ENCODE measurements at places on chromosomes 13 and 19.
A peak's percentile ranks its signal among the peaks of the same experiment; 100 is the strongest.

DNA sequence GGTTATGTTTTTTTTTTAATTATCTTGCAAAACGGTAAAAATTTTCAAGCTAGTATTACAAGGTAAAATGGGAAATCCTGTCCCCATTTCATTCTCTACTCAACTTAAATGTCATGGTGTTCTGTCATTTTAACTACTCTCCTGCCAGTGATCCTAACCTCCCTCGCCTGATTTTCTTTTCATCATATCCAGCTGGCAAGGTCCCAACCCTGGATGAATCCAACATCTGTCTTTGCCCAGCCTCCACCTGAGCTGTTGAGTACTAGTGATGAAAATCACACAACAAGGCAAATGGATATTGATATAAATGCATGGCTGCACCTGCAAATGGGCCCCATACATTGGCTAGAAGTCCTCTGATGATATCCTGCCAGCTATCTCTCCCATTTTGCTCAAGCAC, 6.9 kb upstream of the CDK8 start:
- DNase-seq: no peak

DNA sequence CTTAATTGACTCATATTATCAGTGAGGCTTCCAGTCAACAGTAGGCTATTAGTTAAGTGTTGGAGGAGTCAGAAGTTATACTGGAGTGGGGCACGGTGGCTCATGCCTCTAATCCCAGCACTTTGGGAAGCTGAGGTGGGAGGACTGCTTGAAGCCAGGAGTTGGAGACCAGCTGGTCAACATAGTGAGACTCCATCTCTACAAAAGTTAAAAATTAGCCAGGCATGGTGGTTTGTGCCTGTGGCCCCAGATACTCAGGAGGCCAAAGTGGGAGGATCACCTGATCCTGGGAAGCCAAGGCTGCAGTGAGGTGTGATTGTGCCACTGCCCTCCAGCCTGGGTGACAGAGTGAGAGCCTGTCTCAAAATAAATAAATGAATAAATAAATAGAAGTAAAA, 53.2 kb downstream of the COMP start:
- no peak for DNase-seq

- peak; percentile 20 for DNase-seq
These were observed 303.6 kb upstream of the ZNF507 start for GRCh38 chr19:32041681-32042292.

GRCh38 chr19:56995303-56995702, 124.5 kb upstream of the USP29 start:
- no peak for DNase-seq

GRCh38 chr19:29488316-29488715, 37.5 kb upstream of the VSTM2B start:
- DNase-seq: no peak

DNA sequence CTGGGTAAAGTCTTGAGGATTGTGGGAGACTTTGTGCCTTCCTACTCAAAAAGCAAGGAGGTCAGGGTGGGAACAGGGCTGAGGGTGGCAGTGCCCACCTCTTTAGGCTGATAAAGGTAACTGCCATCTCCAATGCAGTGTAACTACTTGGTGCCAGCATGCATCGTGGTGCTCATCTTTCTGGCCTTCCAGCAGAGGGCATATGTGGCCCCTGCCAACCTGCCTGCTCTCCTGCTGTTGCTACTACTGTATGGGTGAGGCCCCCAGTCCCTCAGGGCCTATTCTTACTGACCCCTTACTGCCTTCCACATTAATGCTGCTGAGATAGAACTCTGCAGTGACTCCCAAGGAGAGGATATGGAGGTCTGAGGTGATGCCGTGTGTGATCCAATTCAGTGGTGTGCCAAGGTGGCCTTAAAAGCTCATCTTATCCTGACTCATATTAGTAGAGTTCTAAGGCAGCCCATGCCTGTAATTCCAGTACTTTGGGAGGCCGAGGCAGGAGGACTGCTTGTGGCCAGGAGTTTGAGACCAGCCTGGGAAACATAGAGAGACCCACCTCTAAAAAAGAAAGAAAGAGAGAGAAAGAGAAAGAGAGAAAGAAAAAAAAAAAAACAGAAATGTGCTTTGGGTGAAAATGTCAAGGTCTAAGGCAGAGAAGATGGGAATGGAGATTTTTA, 9.7 kb upstream of the ARHGAP45 start:
- DNase-seq: no peak

DNA sequence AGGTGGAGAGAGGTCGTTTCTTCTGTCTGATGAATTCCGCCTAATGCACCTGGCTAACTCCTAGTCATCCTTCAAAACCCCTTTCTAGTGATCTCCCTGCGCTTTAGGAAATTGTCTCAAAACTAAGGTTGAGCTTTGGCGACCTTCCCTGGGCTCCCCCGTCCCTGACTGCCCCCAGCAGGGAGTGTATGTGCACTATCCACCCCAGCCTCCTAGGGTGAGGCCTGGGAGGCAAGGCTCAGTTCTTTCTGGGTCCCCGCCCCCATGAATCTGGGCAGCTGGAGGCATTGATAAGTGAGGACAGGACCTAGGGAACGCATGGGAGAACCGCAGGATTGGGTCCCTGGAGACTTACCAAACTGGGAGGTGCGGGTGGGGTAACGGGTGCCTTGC, 378 bp downstream of the TLE6 start:
- DNase-seq: no peak

DNA sequence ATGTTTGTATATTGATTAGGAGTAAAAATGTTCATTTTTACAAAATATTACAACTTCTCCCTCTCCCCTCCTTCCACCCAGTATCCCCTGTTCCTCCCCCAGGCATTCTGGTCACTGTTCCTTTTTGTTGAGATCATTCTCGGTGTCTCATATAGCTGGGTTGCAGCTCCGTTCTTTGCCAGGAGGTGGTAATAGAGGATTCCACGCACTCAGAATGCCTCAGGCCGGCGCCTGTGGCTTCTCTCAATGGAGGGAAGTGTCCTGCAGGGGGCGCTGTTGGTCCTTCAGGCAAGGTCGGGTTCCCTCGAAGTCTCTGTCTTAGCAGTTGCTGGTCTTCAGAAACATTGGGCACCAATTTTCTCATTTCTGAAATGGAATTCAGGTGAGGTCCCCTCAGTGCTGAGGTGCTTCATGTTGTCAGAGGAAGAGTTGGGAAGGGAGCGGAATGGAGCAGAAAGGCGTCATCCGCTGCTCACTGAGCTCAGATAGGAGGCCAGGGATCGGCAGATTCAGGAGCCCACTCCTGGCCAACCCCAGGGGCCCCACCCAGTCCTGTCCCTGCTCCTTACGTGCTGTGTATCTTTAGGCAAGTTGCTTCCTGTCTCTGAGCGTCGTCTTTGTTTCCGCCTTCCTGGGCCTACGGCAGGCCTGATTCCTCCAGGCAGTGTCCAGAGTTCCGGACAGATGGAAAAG, 10.3 kb upstream of the GARIN5A start:
- DNase-seq: peak; percentile 68

- no peak for DNase-seq
These were observed 354.8 kb downstream of the SUCLA2 start for GRCh38 chr13:47646298-47646697.

DNA sequence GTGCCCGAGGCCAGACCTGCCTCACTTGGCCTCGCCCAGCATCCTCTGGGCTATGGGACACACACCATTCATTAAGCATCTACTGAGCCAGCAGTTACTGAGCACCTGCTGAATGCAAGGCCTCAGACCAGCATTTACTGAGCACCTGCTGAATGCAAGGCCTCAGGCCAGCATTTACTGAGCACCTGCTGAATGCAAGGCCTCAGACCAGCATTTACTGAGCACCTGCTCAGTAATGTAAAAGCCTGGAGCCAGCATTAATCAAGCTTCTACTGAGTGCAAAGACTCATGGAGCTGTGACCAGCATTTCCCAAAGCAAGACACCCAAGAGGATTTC, 3.7 kb downstream of the ATP8B3 start:
- DNase-seq: no peak

GRCh38 chr19:29761575-29762232, 46.6 kb upstream of the C19orf12 start:
- no peak for DNase-seq

- DNase-seq: no peak
These were observed 83.9 kb downstream of the ING1 start for GRCh38 chr13:110797230-110797877.

- DNase-seq: no peak
These were observed 55.6 kb downstream of the SLC7A9 start for GRCh38 chr19:32813862-32814425.

- DNase-seq: no peak
These were observed 20.1 kb downstream of the SH3GL1 start for GRCh38 chr19:4380254-4380727.

GRCh38 chr13:20177049-20177831, 15.5 kb downstream of the GJB2 start:
- no peak for DNase-seq

- DNase-seq: no peak
These were observed 692.6 kb downstream of the PCDH17 start for GRCh38 chr13:58324161-58324560.

DNA sequence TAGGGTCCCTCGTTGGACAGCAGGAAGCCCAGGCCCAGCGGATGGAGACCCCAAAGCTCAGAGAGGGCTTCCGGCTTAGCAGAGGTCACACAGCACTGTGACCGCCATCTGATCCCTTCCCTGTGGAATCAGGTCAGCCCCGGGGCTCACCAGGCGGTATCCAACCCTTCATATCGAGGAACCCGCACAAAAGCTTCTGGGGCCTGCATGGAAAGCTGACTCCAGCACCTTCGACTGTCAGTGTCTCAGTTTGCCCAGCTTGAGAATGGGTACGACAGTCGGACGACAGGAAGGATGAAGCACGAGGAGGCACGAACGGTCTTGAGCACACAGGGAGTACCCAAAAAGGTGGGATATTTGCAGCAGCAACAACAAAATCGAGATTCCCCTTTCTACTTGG, 2.6 kb downstream of the TLE5 start:
- DNase-seq: no peak

- DNase-seq: no peak
These were observed 22.8 kb downstream of the SYDE1 start for GRCh38 chr19:15129856-15130585.

- DNase-seq: no peak
These were observed 658.4 kb downstream of the UQCRFS1 start for GRCh38 chr19:28554321-28555091.

DNA sequence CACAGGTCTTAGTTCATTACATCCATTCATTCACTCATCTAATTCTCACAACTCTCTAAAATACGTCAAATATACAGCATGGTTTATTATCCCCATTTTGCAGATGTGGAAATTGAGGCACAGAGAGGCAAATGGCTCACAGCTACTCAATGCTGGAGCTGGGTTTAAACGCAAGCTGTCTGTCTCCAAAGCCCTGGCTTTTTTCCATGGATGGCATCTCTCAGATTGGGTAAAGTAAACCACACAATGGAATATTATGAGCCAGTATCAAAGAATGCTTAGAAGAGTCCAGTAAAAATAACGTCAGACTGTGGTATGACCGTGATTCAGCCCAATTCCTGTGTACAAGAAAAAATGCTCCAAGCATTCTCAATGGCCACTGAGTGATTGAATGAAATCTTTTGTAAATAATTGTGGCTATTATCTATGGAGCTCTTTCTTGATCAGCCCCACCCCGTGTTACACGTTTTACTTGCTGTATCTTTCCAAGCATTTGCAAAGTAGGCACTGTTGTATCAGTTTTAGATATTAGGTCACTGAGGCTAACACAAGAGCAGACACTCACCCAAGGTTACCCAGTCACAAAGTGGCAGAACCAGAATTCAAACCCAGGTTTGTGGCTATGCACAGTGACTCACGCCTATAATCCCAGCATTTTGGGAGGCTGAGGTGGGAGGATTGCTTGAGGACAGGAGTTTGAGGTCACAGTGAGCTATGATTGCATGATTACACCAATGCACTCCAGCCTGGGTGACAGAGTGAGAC, 5.5 kb upstream of the ACP7 start:
- DNase-seq: no peak

DNA sequence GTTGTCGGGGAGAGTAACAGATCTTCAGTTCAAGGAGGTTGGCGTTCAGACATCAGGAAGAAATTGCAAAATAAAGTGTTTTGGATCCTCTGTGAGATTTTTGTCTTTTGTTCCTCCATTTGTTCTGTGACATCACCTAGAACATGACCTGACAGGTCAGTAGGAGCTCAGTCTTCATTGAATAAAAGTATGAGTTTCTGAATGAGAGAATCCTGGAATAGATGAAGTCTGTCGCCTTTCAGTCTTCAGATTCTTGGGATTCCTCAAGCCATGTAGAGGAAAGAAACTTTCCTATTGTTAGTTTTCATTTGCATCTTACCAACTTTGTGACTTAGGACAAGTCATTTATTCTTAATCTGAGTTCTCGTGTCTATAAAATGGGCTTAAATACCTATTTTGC, 14.4 kb downstream of the ARHGAP35 start:
- DNase-seq: no peak

GRCh38 chr19:13181747-13182388, 31.7 kb downstream of the IER2 start:
- DNase-seq: no peak

DNA sequence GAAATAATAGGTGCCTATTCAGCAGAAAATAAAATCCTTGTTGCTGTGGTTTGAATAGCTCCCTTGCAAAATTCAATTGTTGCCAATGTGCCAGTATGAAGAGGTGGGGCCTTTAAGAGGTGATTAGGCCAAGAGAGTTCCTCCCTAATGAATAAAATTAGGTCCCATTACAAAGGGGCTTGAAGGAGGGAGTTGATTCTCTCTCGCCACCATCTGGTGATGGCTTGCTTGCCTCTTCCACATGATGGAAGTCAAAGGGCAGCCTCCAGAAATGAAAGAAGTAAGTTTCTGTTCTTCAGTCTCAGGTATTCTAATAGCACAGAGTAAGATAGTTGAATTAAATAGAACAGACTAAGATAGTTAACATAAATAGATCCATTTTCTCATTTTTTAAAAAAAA, 3.0 kb upstream of the EEF1AKMT1 start:
- DNase-seq: no peak

- DNase-seq: no peak
These were observed 4.2 kb upstream of the IZUMO2 start for GRCh38 chr19:50167314-50167721.

DNA sequence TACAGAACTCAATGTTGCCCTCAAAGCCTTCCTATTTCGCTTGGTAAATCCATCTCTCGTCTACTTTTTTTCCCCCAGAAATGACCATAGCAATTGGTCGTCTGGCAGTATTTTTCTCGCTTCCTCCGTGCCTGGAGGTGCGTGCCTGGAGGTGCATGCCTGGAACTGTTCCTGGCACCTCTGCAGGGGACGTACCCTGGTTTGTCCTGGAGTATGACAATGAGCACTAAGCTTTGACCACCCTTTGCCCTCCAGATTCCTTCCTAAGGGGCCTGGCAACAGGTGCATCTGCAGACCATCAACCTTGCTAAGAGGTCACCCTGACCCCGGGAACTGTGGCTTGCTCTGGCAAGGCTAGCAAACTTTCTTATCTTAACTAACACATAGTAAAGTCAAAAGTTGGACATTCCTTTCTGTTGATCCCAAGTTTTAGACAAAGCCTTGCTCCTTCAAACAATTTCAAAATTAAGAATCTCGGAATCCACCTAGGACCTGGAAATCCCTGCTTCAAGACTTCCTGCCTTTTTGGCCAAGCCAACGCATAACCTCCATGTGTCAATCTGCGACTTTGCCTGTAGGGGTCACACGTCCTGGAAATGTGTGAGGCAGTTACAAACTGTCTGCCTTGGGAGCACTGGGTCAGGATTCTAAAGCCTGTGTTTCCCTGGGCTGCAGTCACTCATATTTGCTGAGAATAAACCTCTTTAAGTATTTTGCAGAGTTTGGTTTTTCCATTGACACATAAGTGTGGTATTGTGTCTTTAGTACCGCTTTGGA, 28.8 kb upstream of the TUBGCP3 start:
- DNase-seq: no peak
